ENCODE measurements at places on chromosomes 16 and 17.

- no peak for DNase-seq
These were observed 55.7 kb upstream of the HAS3 start for GRCh38 chr16:69049603-69050375.

GRCh38 chr16:30350134-30350871, 4.8 kb downstream of the CD2BP2 start:
- DNase-seq, result no peak

DNA sequence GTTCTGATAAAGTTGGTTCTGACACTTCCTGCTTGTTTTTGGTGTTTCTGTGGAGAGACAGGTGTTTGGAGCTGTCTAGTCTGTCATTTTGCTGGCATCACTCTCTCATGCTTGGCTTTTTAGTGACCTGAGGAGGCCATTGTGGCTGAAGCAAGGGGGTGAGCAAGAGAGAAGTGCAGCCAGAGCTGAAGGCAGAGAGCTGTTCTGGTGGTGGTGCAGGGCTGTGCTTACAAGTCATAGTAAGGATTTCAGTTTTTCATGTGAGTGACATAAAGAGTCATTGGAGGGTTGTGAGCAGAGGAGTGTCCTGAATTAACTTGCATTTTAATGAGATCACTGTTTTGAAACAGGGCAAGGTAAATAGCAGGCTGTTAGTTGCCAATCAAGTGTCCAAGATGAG, 97.5 kb downstream of the CHD9 start:
- DNase-seq, result no peak

DNA sequence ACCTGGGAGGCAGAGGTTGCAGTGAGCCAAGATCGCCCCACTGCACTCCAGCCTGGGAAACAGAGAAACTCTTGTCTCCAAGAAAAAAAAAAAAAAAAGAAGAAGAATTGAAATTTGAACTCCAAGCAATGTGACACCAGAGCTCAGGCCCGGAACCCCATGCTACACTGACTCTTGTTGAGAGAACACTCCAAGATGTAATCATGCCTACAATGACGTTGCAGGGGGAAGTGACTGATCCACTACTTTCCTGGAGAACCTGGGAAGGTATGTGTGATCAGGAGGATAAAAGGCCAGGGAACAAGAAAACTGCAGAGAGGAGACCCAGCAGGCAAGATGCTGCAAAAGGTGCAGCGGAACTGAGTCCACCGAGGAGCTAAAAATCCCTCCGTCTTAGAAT, 57.9 kb downstream of the ADCY9 start:
- no peak for DNase-seq

- DNase-seq, result no peak
These were observed 31.3 kb downstream of the SPOP start for GRCh38 chr17:49646391-49647255.

- DNase-seq, result no peak
These were observed 48.1 kb downstream of the ARHGAP17 start for GRCh38 chr16:24967074-24967473.

DNA sequence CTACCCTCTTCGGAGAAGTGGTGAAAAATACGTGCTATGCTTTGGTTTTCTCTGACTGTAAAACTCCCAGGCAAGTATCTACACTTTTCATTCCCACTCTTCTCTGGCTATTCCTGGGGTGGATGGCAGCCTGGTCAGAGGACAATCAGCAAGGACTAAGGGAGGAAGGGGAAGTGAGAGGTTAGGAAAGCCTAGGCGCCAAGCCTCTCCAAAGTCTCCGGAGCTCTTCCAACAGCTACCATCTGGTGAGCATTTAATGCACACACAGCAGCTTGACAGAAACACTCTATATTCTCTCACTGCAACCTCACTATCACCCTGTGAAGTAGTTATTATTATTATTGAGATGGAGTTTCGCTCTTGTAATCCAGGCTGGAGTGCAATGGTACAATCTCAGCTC, 65.1 kb downstream of the WSCD1 start:
- DNase-seq, result no peak

DNA sequence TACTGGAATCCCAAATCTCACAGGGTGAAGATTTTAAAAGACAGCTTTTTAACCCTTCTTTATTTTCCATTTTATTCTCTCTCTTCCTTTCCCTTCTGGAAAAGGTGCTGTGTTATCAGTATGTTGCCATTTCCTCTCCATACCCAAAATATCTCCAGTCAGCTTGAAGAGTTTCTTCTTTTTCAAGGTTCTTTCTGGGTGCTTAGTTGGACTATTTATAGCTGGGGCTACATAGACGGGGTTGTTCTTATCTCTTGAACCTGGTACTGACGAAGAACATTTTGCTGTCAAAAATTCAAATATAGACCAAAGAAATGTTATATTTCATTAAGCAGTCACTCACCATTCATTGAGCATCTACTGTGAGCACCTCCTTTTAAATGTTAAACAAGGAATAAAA, 48.6 kb downstream of the IST1 start:
- DNase-seq, result no peak

DNA sequence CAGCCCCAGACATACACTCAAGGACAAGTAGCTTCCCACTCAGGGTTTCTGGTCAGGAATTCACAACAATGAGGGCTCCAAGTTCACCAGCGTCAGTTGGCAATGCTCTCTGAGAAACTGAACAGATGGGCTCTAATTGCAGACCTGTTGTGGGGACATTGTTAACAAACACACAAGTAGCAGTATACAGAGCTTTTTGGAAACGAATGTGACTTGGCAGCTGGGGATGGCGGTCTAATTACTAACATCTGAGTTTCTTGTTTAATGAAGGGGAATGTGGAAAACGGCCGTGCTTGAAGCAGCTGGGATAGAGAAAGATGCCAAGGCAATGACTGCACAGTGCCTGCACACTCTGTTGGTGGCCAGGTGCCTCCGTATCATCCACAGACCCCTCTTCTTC, 316.1 kb upstream of the IRX3 start:
- no peak for DNase-seq

DNA sequence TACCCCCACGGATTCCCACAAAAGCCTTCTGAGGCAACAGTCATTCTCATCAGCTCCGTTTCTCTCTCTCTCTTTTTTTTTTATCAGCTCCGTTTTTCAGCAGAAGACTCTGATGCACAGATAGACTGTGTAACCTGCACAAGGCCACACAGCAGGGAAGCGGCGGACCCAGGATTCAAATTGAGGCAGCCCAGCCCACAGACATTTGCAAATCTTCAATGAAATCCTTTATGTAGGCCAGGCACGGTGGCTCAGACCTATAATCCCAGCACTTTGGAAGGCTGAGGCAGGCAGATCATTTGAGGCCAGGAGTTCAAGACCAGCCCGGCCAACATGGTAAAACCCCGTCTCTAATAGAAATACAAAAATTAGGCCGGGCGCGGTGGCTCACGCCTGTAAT, 2.4 kb upstream of the MEOX1 start:
- no peak for DNase-seq
